ENCODE measurements at places on chromosomes 4 and X.

GRCh38 chr4:94472056-94472826 is 20.5 kb downstream of the PDLIM5 start:
- no peak for DNase-seq

DNA sequence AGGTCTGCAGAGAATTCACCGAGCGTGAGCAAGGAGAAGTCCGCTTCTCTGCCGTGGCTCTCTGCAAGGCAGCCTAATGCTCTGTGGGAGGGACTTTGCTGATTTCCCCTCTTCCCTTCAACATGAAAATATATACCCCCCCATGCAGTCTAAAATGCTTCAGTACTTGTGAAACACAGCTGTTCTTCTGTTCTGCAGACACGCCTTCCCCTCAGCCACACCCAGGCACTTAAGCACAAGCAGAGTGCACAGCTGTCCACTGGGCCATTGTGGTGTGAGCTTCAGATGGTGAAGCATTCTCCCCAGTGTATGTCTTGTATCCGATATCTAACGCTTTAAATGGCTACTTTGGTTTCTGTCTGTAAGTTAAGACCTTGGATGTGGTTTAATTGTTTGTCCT is 11.3 kb downstream of the UCHL1 start:
- no peak for DNase-seq

DNA sequence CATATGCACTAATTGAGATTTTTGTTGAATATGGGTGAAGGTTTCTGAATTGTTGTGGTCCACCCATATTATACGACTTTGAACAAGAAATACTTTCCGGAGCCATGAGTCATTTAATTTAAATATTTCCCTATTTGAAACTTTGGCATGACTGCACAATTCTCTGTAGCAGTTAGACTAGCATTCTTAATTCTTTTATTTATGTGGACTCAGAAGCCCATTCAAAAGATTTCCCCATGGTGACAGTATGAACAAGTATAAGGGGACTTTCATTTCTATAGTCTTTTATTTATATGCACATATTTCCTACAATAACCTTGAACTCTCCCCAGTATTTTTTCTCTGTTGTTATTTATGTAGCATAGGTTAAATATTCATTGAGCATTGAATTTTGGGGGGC is 72.6 kb downstream of the DTHD1 start:
- DNase-seq, result no peak

- no peak for DNase-seq
Observed at GRCh38 chr4:72451349-72451748, 117.7 kb downstream of the ADAMTS3 start.

- no peak for DNase-seq
Observed at GRCh38 chrX:145729635-145730034, 88.0 kb upstream of the SLITRK2 start.

GRCh38 chr4:140628016-140628415 is 59.3 kb upstream of the UCP1 start:
- no peak for DNase-seq

- DNase-seq, result no peak
Observed at GRCh38 chrX:136620780-136621179, 27.2 kb upstream of the CD40LG start.

DNA sequence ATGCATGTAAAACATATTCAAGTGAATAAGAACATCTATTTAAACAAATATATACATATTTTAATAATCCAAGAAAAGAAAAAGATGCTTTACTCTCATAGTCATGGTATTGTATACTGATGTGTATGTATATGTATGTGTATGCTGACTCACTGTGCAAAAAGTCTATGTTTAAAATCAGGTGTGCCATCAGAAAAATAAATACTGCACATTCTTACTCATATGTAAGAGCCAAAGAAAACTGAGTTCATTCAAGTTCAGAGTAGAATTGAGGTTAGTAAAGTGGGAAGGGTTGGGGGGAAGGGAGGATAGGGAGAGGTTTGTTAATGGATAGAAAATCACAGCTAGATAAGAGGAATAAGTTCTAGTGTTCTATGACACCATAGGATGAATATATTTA is 403.9 kb upstream of the SMIM31 start:
- DNase-seq, result no peak

DNA sequence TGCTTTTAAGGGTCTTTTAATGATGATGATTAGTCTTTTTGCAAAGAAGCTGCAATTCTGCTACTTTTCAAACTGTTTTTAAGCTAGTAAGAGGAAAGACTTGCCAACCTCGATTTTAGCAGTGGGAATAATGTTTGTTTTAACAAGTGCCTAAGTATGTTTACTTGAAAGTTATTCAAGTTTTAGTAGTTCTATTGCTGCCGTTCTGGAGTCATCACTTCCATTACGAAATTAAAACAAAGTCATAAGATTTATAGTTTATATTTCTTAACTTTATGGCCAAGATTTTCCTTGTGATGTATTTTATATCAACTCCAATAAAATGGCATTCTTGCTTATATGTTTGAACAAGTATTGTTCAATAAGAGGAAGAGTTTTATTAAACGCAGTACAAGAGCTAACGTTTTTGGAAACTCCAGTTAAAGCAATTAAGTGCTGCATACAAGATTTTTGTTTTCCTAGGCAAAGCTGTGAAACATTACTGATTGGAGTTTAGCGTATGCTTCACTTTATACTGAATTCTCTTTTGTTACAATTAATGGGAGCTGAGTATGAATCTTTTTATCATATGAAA is 211.3 kb downstream of the TENM3 start:
- DNase-seq, result no peak

DNA sequence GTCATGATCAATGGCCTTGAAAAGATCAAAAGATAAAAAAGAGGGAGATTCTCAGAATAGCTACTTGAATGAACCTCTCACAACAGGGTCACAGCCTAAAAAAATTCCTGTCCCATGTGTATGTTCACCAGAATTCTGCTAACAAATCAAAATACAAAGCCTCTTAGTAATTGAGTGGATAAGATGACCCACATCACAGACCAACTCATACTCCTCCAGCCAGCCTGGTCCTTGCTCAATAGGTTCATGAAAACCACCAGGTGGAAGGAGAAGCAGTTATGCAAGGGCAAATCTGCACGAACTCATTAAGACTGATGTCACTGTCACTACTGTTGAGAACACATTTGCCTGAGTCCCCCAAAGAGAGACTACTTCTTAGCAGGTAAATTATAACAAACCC is 21.5 kb downstream of the WDFY3 start:
- no peak for DNase-seq

GRCh38 chrX:124239911-124240310 is 92.5 kb upstream of the TEX13D start:
- DNase-seq, result no peak

- DNase-seq, result no peak
Observed at GRCh38 chr4:168124008-168124641, 31.8 kb downstream of the ANXA10 start.

- no peak for DNase-seq
Observed at GRCh38 chr4:2335729-2336101, 73.8 kb upstream of the MXD4 start.

GRCh38 chr4:186502231-186502630 is 53.1 kb downstream of the MTNR1A start:
- no peak for DNase-seq

- DNase-seq, result no peak
Observed at GRCh38 chr4:13218326-13218958, 265.7 kb downstream of the RAB28 start.

- DNase-seq, result no peak
Observed at GRCh38 chr4:16498978-16499377, 272.7 kb upstream of the TAPT1 start.

DNA sequence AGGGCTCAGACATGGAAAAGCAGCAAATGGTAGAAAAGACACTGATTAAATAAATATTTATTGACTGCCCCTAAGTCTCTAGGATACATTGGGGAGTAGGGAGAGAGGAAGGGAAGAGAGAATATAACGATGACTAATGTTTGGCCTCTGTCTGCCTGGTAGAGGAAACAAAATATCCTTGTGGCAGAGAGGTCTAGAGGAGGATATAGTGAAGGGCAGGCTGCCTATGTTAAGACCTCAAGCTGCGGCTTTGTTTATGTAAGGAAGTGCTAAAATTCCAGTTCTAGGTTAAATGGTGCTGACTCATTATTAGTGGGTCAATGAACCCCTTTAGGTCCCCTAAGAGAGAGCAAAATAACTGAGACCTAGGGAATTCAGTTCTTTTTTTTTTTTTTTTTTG is 427.3 kb upstream of the FTHL17 start:
- no peak for DNase-seq

- DNase-seq, result no peak
Observed at GRCh38 chr4:156778606-156779005, 193.0 kb downstream of the PDGFC start.

- DNase-seq, result no peak
Observed at GRCh38 chrX:108250654-108251579, 159.3 kb downstream of the ATG4A start.

DNA sequence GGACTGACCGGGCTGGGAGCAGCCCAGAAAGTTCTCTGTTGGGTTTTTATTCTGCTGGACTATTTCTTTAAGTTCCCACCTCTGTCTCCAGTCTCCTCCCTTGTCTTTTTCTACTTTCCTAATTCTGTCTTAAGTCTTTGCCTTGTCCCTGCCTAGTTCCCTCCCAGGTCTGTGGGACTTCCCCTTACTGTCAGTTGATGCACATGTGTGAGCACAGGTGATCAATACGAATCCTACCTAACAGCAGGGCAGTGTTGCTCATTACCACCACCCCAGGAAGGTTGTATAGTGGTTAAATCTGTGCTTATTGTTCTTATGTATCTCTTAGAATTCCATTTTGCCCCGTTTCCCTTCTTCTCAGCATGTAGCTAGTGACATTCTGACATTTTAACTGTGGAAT is 62.1 kb downstream of the GALNTL6 start:
- DNase-seq, result no peak

GRCh38 chrX:9308426-9308825 is 156.4 kb upstream of the TBL1X start:
- no peak for DNase-seq

- no peak for DNase-seq
Observed at GRCh38 chr4:141730805-141731204, 94.4 kb downstream of the IL15 start.

GRCh38 chr4:58679886-58680285 is 1569.7 kb upstream of the IGFBP7 start:
- DNase-seq, result no peak

GRCh38 chrX:49862093-49862492 is 17.2 kb upstream of the USP27X start:
- no peak for DNase-seq

All from cerebellar nuclear complex (tissue), 1 donor.